GM03348 (cell line): ENCODE measurements at places on chromosomes 12 and 14.
A peak's percentile ranks its signal among the peaks of the same experiment; 100 is the strongest.

DNA sequence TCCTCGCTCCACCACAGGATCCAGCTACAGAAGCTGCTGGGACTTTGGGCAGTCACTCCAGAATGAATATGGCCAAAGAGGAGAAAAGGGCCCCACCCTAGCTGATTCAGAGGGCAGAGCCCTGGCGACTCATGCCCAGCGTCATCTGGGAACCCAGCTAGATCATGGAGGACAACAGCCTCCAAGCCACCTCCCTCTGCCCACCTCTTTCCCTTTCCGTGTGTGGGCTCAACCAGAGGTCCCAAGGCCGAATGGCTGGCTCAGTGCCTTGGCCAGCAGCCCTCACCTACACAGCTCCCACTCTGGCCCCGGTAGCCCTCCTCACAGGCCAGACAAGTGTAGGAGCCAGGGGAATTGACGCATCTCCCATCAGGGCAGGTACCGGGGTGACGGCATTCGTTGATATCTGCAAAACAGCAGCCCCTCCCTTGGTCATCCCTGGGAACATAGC lies 17.4 kb downstream of the ISCA2 start:
- peak; percentile 76 for DNase-seq

GRCh38 chr12:25151476-25151875 lies 43.5 kb downstream of the DNAI7 start:
- DNase-seq = peak; percentile 84

DNA sequence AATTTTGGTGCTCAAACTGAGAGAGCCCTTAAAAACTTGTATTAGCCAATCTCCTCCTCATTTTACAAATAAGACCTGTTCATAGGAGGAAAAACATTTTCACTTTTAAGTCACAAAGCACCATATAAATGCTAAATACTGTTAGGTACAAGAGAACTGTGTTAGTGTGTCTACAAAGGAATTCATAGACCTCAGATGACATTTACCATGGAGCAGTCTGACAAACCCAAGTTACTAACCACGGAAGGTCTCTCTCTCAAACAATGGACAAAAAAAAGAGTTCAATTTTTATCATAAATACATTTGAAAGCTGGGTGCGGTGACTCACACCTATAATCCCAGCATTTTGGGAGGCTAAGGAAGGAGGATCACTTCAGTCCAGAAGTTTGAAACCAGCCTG lies 10.0 kb downstream of the SBNO1 start:
- DNase-seq = no peak

DNA sequence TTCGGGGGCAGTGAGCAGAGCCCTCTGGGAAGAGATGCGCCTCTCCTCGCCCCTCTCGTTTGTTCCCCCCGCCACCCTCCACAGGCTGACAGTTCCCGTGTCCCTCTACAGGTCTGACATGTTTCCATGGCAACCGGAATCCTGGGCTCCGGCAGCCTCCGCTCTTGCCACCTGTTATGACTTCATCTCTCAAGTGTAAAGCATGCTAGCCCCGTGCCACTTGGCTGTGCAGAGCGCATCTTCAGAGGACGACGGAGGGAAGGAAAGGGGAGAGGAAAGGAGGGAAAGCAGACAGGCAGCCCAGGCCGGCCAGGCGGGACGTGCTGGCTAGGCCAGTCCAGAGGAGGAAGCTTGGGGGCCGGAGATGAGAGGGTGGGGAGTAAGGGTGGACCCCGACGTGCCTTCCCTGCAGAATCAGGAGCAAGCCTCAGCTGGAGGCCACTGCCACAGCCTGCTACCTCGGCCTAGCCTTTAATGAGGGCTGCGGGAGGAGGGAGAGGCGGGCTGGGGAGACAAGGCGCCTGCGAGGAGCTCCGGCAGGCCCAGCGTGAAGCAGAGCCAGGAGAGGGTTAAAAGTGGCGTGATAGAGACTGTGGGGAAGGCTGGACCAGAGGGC lies 214.3 kb downstream of the DPF3 start:
- no peak for DNase-seq

GRCh38 chr14:103186241-103186822 lies 63.1 kb downstream of the TNFAIP2 start:
- DNase-seq = no peak

DNA sequence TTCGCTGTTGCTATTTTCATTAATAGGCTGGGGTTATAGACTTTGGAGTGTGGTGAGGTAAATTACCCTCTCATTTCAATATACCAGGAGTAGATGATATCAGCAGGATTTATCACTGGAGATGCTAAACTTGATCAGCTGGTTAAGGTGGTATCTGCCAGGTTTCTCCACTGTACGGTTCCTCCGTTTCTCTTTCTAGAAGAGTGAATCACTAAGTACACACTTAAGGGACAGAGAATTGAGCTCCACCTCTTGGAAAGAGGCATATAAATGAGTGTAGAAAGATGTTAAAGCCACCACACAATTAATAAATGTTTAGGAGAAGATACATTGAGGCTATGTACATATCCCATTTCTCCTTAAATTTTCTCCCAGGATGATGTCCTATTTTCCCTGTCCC lies 277.4 kb upstream of the GRIP1 start:
- no peak for DNase-seq

- DNase-seq = no peak
Measured at GRCh38 chr12:20474443-20474842, 106.1 kb downstream of the PDE3A start.

GRCh38 chr12:104057771-104058197 lies 6.5 kb upstream of the HCFC2 start:
- DNase-seq = peak; percentile 47

GRCh38 chr14:64185184-64185583 lies 109.0 kb downstream of the ESR2 start:
- DNase-seq = no peak

DNA sequence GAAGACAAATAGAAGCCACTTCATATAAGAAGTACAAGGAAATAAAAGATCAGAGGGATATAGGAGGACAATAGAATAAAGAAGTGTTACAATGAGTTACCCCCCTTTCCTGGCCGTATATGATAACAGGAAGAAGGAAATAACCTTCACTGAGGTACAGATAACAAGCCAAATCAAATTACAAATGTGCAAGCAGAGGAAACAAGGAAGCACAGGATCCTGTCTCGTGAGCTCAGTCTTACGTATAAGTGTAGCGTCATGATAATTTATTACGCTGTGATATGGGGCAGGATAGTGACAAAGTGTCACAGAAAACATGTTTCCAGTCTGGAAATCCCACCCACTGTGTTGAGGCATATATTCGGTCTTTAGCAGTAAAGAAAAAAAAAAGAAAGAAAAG lies 26.5 kb downstream of the CRACR2A start:
- no peak for DNase-seq

DNA sequence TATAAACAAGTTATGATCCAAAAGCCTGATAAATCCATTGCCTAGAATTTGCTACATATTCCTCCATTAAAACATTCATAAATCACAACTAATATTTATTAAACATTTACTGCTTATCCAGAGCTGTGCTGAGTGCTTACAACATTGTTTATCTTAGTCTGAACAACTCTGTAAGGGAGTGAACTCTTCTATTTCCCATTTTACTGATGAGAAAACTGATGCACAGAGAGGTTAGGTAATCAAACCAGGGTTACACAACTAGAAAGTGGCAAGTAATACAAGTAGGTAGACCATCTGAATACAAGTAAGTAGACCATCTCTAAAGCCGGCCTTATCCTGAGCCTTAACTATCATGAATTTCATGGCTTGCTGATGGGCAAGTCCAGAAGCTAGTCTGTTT lies 39.5 kb downstream of the WASHC3 start:
- DNase-seq = no peak

- DNase-seq = no peak
Measured at GRCh38 chr14:23358553-23359166, 6.0 kb upstream of the SLC22A17 start.

DNA sequence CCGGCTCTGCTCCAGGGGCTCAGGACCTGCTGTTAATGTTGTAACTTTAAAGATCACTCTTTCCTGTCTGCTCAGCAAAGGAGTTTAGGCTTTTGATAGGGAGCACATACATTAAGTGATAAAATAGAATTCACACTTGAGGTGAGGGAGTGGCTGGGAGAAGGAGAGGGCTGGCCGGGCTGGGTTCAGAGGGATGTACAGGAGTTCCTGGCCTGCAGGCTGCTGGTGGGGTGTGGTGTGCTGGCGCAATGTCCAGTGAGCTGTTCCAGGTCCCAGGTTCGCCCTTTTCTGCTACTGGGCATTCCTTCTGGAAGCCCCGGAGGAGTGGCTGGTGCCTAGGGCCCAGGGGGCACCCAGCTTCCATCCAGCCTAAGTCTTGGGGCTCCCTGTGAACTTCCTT lies 17.8 kb downstream of the KIF26A start:
- DNase-seq = no peak

DNA sequence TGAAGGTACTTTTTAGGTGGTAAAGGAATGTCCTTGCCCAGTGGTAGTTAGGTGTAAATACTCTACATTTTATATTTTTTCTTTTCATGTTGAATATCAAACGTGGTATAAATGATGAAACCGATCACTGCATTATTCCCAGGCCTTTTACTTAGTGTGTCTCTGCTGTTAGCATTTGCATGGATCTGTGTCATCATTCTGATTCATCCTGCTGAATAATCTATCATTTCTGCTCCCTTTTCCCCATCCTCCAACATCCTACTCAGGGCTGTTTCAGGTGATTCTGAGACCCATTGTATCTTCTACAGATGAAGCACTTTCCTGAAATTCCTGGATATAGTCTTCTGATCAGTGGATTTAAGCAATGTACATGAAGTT lies 61.0 kb upstream of the PTHLH start:
- no peak for DNase-seq

DNA sequence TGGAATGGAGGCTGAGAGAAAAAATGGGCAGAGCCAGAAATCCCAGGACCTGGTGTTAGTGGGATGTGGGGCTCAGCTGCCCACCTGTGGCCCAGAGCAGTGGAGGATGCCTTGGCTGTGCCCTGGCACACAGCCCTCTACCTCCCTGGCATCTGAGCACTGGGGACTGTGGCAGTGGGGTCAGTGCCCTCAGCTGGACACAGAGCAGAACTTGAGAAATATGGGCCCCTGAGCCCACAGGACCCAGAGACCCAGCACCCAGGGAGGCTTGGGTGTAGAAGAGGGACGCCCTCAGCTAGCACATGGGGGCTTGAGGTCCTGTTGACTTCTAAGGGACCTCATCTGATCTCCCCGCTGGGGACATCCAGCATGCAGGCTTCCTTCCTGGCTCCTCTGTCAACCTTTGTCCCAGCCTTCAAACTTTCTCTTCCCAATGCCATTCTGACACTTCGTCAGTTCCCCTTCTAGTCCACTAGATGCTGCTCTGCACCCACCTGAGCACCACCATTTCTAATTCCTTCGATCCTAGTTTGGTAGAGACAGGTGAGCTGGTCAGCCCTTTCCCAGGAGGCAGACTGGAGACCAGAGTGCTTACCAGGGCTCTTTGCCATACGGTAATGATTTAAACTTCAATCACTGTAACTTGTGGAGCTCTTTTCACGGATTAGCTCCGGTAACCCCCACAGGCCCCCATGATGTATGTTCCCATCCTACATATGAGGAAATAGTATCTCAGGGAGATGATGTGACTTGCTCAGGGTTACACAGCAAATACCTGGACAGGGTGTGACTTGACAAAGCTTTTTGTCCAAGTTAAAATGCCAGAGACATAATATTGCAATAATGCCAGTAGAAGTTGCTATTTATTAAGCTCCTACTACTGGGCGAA lies 143.7 kb downstream of the ASCL4 start:
- peak; percentile 44 for DNase-seq
